ENCODE measurements at places on chromosomes 4 and X. TPM values are rescaled to one million over a fixed set of nuclear protein-coding genes. Genes with fewer than 3 reads are reported as not detected.

DNA sequence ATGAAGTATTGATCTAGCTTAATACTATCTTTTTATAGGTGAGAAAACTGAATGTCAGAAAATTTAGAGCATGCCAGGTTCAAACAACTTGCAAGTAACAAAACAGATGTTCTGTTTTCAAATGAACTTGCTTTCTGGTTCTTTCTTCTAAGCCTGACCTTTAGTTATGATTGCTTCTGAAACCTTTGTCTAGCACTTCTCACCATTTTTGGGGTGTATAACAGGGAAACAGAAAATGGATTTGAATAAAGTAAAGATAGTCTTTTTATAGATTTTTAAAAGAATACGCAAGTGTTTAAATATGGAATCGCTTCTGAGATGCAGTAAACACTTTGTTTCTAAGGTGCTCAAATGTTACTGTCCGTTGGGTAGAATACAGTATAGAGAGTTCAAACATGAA lies 687.2 kb upstream of the CPEB2 start:
- DNase-seq: no peak

DNA sequence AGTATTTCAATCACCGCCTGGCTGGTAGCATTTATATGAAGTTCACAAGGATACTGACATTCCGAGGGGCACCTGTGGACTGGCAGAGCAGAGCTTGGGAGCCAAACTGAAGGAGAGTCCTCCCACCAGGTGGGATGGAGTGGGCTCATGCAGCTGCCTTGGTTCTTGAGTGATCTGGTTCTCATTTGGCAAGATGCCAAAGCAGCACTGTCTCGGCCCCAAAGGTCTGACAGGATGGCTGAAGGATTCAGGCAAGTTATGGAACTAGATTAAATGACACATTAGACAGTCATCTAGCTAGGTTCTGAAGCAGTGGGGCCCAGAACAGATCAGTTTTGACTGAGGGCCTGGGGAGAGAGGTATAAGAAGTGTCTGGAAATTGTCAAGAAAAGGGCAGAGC lies 3.2 kb downstream of the FGF16 start:
- DNase-seq: no peak

GRCh38 chrX:633985-634958 lies 3.7 kb downstream of the SHOX start:
- DNase-seq: no peak

GRCh38 chr4:76677571-76678326 lies 220.2 kb downstream of the SOWAHB start:
- no peak for DNase-seq

DNA sequence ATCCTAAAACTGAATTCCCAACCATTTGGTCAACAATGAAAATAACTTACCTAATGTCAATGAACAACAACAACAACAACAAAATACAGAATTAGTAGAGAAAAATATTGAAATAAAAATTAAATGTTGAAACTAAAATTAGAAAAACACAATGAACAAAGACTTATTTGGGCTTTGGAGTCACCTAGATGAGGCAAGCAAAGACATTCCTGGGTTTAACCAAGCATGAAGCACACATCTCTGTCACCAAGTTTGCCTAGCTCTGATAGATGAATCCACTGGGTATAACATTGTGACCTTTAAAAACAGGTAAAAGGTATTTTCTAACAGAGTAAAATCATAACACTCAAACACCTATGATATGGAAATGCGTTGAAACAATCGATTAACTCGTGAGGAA lies 13.2 kb upstream of the SYTL5 start:
- no peak for DNase-seq

- peak; percentile 18 for DNase-seq
These were observed 126.6 kb downstream of the ASB9 start for GRCh38 chrX:15143050-15143824.

- DNase-seq: no peak
These were observed 188.4 kb downstream of the SLC7A11 start for GRCh38 chr4:138053641-138054301.

DNA sequence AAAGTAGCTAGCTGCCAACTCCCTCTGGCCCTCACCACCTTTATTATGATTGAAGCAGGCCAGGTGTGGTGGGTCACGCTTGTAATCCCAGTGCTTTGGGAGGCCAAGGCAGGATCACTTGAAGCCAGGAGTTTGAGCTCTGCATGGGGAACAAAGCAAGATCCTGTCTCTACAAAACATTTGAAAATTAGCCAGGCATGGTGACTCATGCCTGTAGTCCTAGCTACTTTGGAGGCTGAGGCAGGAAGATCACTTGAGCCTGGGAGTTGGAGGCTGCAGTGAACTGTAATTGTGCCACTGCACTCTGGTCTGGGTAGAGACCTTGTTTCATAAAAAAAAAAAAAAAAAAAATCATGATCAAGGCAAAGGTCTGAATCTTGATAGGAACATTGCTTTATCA lies 467.0 kb upstream of the DIPK2B start:
- no peak for DNase-seq

DNA sequence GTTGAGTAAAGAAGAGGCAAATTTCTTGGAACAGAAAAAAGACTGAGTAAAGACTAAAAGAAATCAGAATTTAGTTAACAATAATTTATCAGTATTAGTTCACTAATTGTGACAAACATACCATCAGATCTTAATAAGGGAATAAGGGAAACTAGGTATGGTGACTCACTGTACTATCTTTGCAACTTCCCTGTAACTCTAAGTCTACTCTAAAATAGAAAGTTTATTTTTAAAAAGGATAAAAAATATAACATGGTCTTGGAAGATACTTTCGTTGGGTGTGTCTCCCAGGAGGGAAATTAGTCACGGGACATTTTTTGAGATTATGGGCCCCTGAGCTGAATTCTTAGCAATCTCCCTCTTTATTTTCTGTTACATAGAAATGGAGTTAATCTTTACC lies 97.3 kb downstream of the EMCN start:
- DNase-seq: no peak

Gene VCX2
- not detected for polyA plus RNA-seq

Gene TGIF2LX
- polyA plus RNA-seq: not detected

Gene GPR82
- 0.13 TPM for polyA plus RNA-seq

Gene CENPVL2
- not detected for polyA plus RNA-seq

Gene UCHL1
- 19.5 TPM for polyA plus RNA-seq

All from right lung (tissue), 10 donors.